ENCODE measurements at places on chromosomes 4 and X.
A peak's percentile ranks its signal among the peaks of the same experiment; 100 is the strongest.

DNA sequence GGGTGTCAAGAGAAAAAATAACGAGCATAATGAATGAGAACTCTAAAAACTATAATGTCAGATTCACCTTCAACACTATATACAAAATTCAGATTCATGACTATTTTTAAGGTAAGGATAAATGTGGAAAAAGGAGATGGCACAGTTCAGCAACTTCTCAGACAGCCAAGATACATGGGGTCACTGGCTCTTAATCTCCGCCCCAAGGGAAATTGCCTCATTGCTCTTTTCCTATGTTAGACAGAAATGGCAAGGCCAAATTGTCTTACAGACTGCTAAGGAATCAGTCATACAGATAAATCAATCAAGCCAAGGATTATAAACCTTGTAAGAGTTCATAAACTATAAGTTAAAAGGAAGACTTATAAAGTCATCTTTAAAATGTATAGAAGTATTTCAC, 183.4 kb downstream of the OPHN1 start:
- no peak for DNase-seq

- DNase-seq = no peak
Measured at GRCh38 chr4:48112017-48112667, 21.9 kb downstream of the TXK start.

GRCh38 chr4:48329976-48330375, 11.4 kb upstream of the SLAIN2 start:
- peak; percentile 85 for DNase-seq

GRCh38 chr4:25862411-25863346, at the start of gene SEL1L3:
TSS of gene SEL1L3 (minus strand) at chr4:25862988. CDS start at chr4:25862836, 152 bp downstream.
- DNase-seq = peak; percentile 38

DNA sequence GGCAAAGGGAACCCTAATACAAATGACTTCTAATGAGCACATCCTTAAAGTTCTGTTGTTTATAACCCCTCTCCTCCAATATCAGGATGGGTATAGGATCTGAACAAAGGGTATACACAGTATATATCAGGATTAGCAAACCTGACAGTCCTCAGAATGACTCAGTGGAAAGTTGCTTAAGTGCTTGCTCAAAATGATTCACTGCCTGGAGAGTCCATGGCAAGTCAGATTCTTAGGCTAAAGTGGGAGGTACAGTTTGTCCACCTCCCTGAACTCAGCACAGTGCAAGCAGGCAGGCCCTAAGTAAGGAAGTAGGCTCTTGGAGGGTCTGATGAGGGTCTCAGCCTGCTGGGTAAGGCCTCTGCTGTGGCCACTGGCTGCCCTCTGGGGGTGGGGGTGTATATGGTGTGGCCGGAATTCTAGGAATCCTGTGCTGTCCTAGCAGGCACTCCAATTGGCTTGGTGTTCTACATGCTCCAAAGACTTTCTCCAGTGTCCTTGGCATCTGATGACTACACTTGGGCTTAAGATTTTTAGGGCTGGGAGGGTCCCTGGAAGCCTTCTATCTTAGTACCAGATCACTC, 54.3 kb downstream of the CHRDL1 start:
- DNase-seq = peak; percentile 51

- DNase-seq = peak; percentile 92
Measured at GRCh38 chrX:133985164-133985966, at the start of gene GPC3. TSS of gene GPC3 (minus strand) at chrX:133985594.

DNA sequence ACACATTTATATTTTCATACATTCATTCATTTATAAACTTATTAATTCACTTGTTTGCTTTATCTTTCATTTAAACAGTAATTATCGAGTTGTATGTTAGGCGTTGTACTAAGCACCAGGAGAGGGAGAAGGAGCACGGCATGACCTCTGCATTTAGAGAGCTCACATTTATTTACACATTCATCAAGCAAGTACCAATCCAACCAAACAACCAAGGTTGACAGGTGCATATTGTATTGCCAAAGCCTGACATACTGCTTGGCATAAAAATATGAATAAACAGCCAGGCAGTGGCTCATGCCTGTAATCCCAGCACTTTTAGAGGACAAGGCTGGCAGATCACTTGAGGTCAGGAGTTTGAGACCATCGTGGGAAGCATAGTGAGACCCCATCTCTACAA, 37.0 kb upstream of the CLNK start:
- no peak for DNase-seq

DNA sequence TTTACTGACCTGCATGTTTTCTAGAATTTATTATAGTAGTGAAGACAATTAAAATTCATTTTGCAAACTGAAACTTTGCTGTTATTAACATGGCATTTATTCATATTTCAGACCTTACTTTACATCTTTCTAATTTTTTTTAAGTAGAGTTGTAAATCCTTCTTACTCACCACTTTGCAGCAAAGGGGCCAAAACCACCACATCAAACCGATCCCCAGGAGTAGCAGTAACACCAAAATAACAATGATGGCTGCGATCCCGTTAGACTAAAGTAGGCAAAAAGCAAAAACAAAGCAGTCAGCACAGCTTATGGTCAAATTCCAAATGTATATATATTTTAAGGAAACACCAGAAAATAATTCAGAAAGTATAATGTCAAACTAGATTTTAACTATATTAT, 64.7 kb downstream of the ANTXR2 start:
- DNase-seq = no peak

DNA sequence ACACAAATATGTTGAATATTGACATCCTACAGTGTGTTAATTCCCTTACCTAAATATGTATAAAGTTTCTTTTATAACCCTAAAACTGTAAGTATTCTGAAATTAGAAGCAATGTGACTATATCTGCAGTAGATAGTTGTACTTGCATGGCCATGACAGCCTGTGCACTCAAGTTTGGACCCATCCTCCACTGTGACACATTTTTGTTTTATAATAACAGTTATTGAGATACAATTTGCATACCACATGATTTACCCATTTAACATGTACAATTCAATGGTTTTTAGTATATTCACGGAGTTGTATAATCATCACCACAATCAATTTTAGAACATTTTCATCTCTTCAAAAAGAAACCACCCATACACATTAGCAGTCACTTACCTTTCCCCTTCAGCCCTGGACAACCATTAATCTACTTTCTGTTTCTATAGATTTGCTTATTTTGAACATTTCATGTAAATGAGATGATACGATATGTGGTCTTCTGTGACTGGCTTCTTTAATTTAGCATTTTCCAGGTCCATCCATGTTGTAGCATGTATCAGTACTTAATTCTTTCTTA, 29.6 kb downstream of the HERC3 start:
- no peak for DNase-seq

DNA sequence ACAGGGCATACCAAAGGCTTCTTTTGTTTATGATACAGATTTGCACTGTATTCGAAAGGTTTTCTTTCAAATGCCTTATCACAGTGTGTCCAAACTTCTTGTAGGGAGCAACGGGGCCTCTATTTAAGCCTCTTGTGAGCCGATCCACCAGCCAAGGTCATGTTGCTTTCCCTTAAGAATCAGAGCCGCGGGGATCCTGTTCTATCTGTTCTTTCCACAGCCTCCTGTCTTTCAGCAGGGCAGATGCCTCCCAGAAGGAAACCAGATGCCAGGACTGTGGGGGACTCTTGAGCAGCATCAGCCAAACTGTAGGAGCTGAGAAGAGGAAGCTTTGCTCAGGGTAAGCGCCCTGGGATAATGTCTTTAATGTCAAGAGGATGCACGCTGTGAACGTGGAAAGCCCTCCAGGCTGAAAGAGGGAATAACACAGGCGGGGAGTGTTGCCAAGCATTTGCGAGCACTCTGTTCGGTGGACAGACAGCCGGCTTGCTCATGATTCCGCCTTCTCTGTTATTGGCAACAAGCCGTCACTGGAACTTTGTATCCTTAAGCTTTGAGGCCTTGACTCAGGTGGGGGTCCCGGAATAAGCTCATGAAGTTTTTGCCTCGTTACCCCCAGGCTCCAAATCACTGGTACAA, 279.8 kb upstream of the FRG1 start:
- no peak for DNase-seq

DNA sequence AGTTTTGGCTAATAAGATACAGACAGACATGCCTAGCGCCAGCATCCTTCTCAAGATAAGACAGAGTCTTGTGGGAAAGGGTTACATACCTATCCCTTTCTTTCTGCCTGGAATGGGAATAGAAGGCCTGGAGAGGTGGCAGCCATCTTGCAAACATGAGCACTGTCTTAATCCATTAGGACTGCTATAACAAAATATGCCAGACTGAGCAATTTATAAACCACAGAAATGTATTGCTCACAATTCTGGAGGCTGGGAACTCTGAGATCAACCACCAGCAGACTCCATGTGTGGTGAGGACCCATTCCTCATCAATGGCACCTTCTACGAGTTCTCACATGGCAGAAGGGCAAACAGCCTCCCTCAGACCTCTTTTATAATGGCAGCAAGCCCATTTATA, 26.5 kb upstream of the NEIL3 start:
- no peak for DNase-seq

- no peak for DNase-seq
Measured at GRCh38 chr4:131566026-131566425, 1583.1 kb upstream of the PCDH10 start.

GRCh38 chr4:155445306-155445705, 68.5 kb upstream of the MAP9 start:
- DNase-seq = no peak

DNA sequence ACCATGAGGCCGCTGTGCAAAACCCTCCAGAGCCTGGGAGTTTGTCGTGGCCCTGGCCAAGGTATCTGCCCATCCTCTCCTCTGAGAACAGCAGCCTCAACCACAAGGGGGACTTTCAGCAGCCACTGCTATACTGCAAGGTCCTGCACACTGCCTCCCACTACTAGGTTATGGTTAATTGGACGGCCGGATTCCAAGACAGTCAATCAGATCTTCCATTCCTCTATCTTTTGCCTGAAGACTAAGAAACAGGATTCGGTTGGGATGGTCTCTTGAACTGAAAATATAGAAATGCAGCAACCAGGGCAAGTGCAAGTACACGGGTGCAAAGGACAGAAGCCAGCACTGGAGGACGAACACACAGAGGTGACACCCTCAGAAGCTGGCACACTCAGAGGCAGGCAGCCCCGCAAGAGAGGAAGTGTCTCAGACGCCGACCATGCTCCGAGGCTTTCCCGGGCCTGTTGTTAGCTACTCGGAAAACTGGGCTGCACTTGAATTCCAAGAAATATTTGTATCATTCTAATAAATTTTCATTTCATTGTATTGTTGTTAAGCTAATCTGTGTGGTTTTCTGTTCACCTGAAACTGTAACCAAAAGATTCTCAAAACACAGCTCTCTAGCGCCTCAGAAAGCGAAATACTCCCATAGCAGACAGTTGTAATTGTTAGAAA, 63.3 kb downstream of the AFAP1 start:
- peak; percentile 63 for DNase-seq

- DNase-seq = no peak
Measured at GRCh38 chrX:45445745-45446412, 245.2 kb upstream of the DIPK2B start.

DNA sequence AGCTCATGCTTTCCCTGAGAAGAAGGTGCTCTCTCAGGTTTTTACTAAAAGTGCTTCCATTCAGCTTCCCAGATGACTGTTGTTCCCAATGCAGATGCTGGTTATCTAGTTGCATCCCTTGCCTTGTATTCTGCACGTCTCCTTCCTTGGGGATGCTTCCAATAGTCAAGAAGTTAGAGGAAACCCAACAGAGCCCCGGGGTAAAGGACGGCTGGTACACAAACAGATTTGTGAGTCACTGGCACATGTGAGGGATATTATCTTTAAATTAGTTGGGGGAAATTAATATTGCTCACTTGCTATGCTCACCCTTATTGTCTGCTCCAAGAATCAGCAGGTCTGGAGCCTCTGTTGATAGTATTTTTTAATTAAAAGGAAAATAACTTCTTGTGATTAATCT, 465.2 kb upstream of the BOD1L1 start:
- DNase-seq = no peak

DNA sequence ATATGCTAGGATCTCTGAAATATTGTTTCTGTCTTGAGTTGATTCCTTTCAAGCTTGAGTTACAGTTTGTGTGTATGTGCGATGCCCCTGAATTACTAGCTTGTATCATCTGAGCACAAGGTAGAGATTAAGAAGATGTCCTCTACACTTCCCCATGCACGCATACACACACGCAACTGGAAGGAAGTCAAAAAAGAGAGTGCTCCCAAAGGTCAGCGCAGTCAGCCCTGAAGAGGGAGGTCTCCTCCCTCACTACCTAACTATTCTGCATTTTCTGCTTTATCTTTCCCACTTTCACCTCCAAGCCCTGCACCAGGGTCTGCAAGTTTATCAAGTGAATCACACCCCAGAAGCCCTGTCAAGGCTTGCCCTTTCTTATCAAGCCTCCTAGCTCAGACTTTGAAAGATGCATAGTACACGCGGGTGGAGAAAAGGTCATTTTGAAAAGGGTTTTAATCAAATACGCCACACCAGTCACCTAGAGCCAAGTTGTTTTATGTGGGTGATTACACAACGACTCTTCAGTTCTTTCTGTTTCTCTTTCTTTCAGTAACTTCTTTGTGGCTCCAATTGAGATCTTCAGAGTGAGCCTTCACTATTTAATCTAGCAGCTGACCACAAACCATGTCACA, 127.7 kb downstream of the ASB9 start:
- DNase-seq = peak; percentile 12

DNA sequence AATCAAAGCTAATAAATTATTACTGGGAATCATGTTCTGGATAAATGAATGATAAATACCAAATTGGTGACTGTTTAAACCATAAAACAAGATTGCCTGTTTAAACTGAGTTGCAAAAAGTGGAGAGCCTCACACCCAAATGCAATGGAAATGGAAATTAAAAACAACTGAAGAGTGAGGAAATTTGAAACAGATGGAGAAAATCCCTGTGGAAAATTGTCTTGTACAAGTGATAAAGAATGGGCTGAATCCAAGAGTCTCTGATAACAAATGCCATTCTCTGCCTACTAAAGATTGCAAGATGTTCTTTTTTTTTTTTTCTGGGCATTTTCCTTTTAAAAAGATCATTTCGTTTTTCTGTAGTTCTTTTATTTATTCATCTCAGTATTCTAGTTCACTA, 426.3 kb downstream of the NLGN4X start:
- no peak for DNase-seq

- no peak for DNase-seq
Measured at GRCh38 chr4:37241647-37242046, 2.9 kb upstream of the NWD2 start.

- no peak for DNase-seq
Measured at GRCh38 chr4:110787707-110788106, 164.8 kb upstream of the PITX2 start.

DNA sequence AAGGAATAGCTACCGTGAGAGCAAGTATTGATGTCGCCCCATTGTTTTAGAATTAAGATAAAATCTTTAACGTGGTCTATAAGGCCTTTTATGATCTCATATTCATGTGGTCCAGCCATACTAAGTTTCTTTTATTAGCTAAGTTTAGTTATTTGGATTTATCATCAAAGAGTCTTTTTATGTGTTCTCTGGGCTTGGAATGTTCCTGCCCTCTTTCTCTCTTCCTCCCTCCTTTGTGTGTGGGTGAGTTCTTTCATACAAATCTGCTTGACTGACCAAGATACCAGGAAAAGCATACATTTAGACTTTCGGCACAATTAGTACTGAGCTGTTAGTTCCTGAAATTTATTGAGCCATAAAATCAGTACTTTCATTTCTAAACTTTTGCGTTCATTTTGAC, 11.3 kb downstream of the TDO2 start:
- no peak for DNase-seq

All from cardiac muscle cell (in vitro differentiated cells and primary cell).